Jurkat, Clone E6-1 (cell line): ENCODE measurements at places on chromosomes 3 and 15.
A peak's percentile ranks its signal among the peaks of the same experiment; 100 is the strongest.

DNA sequence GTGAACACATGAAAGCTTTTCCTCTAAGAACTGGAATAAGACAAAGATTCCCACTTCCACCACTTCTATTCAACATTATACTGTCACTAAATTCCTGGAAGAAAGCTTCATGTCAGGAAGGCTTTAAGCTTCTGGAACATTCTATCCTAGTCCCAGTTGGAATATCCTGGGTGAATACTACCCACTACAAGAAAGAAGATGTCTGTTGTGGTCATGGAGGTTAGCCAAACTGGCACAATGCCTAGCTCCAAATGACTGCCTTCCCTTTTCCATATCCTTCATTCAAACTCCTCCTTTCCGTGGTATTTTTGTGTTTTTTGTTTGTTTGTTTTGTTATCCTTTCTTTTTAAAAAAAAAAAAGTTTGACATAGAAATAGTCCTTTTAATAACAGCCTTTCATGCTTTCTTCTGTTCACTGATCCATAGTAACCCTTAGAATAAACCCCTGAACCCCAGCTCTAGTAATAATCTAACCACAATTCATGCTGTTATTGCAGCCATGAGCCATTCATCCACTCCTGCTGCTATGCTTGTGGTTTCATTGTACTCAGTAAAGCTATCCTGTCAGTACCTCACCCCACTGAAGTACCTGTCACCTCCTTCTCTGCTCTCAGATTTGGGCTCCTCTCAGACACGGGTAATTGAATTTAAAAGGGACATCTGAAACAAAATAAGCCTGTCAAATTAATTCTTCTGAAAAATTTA lies 447.5 kb downstream of the IGSF11 start:
- peak; percentile 25 for DNase-seq

- DNase-seq: no peak
Observed at GRCh38 chr3:13254028-13254951, 165.8 kb downstream of the NUP210 start.

GRCh38 chr15:79365765-79366164 lies 54.9 kb downstream of the TMED3 start:
- DNase-seq: no peak

GRCh38 chr15:25721605-25721955 lies 141.5 kb downstream of the ATP10A start:
- DNase-seq: no peak

- DNase-seq: no peak
Observed at GRCh38 chr15:87949151-87949574, 307.4 kb downstream of the NTRK3 start.

DNA sequence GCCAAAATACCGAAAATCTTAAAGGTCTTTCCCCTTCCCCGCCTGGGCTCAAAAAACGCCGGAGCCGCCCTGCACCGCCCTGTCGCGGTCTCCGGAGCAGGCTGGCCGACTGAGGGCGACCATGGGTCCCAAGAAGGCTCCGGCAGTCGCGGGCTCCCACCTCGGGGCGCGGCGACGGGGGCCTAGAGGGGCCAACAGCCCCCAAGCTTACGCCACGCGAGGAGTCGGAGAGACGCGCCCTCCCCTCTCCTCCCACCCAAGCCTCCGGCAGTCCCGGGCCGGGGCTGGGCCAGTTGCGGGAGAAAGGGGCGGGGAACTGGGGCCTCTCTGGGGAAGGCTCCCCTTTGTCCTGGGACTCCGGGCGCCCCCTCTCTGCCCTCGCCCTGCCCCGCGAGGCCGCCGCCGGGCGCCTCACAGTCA lies 69.2 kb downstream of the GOLGA8B start:
- DNase-seq: no peak

GRCh38 chr3:101638261-101638745 lies 38.6 kb downstream of the ZBTB11 start:
- DNase-seq: no peak

GRCh38 chr15:51223771-51224229 lies 114.6 kb downstream of the CYP19A1 start:
- no peak for DNase-seq

- no peak for DNase-seq
Observed at GRCh38 chr3:195032106-195032759, 238.7 kb downstream of the XXYLT1 start.

DNA sequence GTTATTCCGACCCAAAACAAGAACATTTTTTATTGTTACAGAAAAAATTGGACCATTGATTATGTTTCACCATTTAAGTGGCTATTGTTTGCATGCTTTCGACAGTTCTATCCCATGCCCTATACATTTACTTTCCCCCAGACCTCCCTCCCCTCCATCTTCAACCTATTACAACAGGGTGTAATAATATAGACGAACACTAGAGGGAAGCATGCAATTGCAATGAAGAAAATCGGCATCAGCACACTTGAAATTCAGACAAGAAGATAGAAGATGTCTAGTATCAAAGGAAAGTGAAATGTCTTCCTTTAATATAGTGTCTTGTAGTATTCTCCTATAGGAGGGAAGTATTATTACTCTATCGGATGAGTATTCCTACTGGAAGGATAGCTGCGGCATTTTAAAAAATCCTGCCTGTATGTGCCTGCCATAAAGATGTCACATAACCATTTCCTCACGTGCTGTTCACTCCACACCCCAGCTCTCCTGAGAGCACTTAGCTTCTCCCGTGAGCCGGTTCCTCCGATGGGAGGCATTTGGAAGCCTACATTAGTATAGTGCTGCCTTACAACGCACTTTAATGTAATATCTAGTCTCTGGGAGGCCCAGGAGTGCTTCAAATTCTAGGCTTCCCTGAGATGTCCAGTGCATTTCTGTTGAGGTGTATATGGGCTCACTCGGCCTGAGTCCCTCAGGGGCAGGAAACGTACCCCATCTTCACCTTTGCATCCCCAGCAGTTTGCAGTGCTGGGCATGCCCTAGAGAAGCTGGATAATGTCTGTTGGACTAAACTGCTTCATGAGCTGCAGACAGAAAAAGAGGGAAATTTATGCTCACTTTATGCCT lies 17.8 kb upstream of the ERICH6 start:
- DNase-seq: peak; percentile 76

GRCh38 chr15:79431636-79432344 lies at the start of gene MINAR1:
TSS of gene MINAR1 (plus strand) at chr15:79432336. CDS start at chr15:79456148, 23,812 bp downstream.
- no peak for DNase-seq

GRCh38 chr15:48688493-48688892 lies 43.0 kb upstream of the FBN1 start:
- DNase-seq: no peak

DNA sequence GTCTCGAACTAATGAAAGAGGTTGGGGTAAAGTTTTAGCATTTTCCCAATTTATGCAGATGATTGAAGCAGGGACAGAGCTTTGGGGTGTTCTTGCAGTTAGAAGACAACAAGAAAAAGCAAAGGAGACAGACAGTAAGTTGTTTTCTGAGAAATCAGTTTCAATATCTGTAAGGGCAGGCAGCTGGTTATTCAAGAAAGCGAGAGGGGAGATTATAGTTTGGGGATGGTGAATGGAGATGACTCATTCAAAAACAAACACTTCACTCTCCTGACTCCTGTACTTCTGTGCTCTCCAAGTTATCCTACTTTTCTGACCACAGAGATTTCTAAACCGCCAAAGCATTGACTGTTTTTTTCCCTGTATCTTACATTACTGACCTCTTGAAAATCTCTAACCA lies 352.0 kb downstream of the GAP43 start:
- DNase-seq: no peak

DNA sequence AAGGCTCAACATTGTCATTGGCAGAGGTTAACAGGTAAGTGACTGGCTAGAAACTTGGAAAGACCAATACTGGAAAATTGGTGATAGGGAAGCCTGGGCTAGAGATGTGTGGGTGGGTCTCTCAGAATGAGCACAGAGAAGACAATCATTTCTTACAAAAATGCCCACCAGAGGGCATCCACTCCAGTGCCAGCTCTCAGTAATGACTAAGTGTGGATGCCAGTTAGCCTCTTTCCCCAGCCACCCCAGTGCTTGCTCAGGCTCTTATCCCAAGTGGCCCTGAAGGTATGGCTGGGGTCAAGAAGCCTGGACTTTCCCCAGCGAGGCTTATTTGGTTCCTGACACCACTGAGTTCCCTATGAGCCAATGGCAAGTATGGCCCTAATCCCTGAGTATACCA lies 115.9 kb upstream of the ST8SIA2 start:
- peak; percentile 12 for DNase-seq

- no peak for DNase-seq
Observed at GRCh38 chr15:30041868-30042267, 40.9 kb upstream of the GOLGA8J start.

- DNase-seq: no peak
Observed at GRCh38 chr15:81929557-81929956, 116.3 kb downstream of the MEX3B start.

- peak; percentile 66 for DNase-seq
Observed at GRCh38 chr3:37779289-37780152, 82.2 kb upstream of the CTDSPL start.

DNA sequence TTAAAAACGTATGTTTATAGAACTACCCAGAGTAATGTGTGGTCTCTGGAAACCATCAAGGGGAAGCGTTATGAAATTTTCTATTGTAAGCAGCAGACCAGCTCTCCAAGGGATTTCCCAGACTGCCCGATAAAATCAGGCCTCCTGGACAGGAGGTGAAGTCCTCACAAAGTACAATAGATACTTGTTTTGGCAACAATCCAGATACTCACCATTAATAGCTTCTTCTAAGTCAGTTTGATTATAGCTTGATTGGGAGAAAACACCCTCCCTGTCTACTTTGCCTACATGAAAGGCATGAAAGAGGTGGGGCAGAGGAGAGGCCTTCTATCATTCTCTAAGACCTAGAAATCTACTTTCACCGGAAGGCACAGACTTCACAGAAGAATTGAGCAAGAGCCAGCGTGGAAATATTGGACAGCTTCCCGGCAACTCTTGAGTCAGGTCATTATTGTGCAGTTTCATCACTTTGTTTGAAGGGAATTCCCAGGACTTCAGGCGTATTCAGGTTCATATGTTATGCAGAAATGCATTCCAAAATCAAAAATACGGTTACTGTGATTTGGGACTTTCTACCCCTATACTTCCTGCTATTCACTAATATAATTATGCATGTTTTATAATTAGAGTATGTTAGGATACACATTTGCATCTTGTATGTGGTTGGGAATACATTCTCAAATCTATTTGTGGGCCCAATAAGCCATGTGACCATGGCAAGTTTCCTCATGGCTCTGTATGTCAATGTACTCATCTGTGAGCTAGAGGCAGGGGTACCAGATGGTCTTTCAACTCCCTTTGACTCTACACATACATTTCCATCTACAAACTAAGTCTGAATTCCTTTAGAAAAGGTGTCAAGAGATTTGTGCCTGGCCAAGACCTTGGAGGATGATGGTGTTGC lies 103.5 kb downstream of the CD47 start:
- no peak for DNase-seq

- DNase-seq: no peak
Observed at GRCh38 chr3:52516509-52517195, 17.0 kb downstream of the NT5DC2 start.

GRCh38 chr3:152257563-152258035 lies 11.1 kb upstream of the MBNL1 start:
- peak; percentile 87 for DNase-seq

DNA sequence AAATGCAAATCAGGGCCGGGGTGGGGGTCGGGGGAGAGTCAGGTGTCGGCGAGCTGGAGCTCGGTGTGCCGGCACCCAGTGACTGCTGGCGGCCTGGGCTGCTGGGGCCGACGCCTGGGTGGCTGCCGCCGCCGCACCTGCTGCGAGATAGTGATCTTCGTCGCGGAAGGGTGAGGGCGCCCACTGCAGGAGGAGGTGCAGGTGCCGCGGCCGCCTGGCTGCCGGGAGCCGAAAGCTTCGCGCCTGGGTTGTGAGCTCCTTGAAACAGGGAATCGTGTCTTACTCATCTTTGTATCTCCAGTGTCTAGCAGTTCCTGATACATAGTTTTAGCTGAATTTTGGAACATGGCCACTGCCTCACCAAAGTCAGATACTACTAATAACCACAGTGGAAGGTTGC lies 64.0 kb upstream of the CPOX start:
- DNase-seq: no peak

DNA sequence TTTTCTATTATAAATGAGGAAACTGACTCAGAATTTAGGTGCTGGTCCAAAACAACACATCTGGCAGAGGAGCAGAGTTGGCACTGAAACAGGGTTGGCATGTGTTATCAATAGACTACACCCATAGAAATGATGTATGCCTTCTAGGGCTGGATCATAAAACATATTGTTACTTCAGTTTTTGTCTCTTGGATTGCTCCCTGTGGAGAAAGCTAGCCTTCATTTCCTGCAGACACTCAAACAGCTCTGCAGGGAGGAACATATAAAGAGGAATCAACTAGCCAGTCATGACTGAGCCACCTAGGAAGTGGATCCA lies 507 bp upstream of the MRPL3 start:
- DNase-seq: no peak

GRCh38 chr15:74808840-74809229 lies 3.8 kb upstream of the LMAN1L start:
- no peak for DNase-seq

DNA sequence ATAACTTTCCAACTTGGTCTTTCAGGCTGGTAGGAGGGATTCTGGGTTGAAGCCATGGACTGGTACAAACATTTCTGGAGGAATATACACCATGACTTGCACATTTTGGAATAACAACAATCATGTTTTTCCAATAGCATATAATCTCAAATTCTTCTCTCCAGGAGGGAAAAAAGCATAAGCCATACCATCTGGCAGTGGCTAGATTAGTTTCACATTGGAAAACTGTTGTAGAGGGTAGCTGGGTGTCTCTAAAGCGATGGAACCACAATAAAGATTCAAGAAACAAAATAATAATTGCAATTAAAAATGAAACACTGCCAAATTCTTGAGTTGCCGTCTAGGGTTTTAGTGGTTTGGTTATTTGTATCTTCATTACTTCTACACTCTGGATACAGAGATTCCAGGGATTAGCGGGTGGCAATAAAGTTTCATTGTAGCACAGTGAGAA lies 278.5 kb upstream of the RASGRP1 start:
- no peak for DNase-seq

GRCh38 chr3:182735672-182736071 lies 57.6 kb upstream of the ATP11B start:
- no peak for DNase-seq

DNA sequence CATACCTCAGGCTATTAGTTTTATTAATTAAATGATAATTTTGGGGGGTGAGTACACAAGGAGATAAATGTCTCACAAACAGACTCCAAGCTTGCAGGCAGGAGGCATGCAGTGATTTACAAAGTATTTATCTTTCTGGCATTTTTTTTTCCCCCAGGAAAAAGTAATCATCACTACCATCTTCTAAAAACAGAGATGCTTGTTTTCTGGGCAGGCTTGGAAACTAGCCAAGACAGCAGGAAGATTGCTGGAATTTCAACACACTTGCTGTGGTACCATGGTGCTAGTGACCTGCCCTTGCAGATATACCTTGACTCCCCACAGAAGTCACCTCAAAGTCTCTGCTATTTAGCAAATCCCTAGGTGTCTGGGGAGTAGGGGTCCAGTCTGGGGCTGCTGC lies 732.8 kb upstream of the CFAP20DC start:
- no peak for DNase-seq
